ENCODE measurements at places on chromosomes 7 and 10.

- no peak for DNase-seq
Observed at GRCh38 chr7:82729172-82730030, 285.8 kb upstream of the CACNA2D1 start.

DNA sequence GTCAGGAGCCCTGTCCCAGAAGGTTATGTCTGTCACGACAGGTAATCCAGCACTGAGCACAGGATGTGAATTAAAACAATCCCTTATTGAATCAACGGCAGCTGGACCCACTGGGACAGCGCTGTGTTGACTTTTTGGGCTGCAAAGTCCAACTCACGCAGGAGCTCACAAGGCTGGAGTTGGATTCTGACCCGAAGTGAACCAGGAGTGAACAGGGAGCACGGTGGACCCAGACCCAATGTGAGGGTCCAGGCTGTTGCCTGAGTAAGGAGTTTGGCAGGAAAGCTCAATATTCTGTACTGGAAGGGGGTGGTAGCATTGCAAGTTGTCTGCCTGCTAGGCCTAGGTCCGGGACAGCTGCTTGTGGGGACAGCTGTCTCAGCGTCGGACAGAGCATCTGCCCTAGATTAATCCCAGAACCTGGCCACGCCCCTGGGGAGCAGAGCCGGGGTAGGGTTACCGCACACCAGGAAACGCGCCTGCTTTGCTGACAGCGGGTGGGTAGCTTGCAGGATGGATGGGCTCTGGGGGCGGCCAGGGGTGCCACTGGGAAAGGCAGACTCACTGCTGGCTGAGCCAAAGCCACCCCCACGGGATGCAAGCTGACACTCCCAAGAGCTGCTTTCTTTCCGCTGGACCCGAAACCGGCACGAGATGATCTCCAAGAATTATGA, 24.0 kb downstream of the COL26A1 start:
- no peak for DNase-seq

DNA sequence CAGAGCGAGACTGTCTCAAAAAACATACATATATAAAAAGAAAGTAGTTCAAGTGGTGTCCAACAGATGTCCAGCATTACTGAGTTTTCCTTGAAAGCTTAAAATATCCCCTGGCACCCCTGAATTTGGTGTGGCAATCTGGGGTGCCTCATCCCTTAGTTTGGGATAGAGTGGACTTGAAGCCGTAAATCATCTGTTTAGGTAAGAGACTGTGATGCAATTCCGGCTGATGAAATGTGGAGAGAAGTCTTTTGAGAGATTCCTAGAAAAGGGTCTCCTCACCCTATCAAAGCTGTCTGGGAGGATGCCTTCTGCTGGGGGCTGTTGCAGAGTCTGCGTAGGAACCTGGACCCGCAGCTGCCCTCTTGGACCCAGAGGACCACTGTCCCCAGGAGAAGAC, 408.0 kb downstream of the RPS24 start:
- no peak for DNase-seq

- no peak for DNase-seq
Observed at GRCh38 chr10:44925811-44926750, 14.9 kb downstream of the TMEM72 start.

GRCh38 chr10:26642896-26643653, 54.4 kb upstream of the PDSS1 start:
- DNase-seq, result no peak

- DNase-seq, result no peak
Observed at GRCh38 chr10:35501923-35502322, 103.2 kb upstream of the GJD4 start.

GRCh38 chr7:124460555-124460954, 305.0 kb downstream of the GPR37 start:
- DNase-seq, result no peak

DNA sequence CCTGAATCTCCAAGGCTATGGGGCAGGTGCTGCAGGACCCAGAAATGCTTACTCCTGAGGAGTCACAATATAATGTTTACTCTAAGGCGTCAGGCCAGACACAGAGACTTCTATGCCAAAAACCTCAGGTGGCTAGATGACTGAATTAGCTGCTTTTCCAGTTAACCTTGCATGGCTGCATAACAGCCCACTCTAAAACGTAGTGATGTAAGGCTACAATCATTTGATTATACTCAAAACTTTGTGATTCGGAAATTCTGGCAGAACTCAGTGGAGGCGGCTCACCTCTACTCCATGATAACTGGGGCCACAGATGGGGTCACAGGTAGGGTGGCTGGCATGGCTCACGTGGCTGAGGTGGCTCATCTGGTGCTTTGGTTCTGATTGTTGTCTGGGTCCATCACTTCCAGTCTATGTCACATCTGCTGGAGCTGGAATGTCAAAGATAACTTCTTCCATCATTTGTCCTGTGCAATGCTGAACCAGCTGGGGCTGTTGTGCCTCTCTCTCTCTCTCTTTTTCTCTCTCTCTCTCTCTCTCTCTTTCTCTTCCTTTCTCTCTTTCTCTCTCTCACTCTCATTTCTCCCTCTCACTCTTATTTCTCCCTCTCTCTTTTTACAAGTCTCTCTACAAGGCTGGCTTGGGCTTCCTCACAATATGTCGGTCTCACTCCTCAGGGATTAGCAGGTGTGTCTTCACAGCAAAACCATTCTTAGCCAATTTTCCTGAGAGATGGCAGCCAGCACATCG, 11.8 kb downstream of the TMEM72 start:
- DNase-seq, result no peak

- DNase-seq, result no peak
Observed at GRCh38 chr10:128908099-128908498, 558.9 kb upstream of the MGMT start.

GRCh38 chr10:37854626-37855025, 2.8 kb downstream of the ZNF248 start:
- no peak for DNase-seq

DNA sequence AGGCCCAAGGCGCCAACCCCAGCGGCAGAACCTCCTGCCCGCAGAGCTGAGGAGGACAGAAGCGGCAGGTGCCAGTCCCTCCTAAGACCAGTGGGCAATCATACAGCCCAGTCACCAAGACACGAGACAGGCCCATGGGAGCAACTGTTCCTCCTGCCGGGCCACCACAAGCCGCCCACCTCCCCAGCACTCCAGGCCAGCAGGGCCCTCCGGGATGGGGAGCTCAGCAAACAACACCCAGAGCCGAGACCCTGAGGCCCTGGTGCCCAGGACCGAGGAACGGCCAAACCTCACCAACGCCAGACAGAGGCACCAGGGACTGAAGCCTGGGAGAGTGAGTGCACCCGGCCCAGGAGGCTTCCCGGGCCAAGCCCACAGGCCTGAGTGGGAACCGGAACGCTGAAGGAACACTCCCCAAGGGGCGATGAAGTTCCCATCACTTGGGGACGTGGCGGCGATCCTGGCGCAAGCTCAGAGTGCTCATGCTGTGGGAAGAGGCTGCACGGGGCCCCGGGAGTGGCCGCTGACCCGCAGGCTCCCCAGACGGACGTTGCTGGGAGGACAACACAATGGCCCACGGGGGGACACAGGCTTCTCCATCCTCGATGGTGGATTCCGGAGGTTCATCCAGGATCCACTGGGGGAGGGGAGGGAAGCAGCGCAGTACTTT, 35.1 kb downstream of the GPER1 start:
- DNase-seq, result no peak

DNA sequence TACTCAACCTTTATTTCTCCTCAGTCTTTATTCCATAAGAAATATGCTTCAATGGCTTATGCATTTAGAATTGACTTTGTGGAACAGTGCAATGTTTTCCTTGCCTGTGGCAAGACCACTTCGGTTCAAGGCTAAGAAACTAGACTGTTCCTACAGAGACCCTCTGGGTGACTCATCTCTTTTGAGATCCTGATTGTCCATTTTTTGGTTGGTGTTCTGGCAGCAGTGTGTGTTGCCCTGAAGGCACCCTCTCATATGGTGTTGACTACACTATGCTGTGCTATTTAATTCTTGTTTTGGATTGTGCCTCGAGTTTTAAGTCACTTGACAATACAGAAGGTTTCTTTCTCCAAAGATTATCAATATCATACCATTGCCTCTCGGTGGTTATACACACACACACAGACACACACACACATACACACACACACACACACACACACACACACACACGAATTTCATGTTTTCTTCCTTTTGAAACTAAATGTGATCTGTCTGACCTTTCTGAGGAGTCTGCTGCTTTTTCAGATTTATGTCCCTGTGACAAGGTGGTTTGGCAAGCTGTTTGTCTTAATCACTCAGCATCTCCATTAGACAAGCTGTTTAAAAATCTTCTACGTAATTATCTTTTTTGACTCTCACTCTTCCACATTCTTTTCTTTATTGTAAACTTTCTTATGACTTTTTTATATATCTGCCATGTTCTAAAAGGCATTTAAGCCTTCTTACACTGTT, 187.2 kb downstream of the VTI1A start:
- DNase-seq, result no peak

DNA sequence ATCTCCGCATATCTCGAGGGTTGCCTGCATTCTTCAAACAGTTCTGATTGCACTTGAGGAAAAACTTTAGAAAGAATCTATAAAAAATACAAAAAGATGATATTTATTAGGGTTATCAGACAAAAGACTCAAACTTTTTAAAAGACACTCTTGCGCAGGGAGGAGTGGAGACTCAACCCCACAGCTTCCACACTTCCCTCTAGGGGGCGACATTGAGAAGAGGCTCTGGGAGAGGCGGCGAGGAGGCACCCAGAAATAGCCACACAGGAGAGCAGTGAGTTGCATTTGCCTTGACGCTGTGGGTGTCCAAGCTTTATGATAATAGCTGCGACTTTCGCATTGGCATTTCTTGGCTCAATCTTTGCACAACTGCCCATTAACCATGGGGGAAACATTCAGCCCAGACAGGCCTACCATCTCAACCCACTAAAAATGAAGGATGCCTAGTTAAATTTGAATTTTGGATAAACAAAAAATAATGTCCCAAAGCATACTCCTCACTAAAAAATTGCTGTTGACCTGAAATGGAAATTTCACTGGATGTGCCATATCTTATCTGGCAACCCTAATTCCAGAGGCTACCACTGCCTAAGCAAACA, 86.2 kb downstream of the EBF3 start:
- DNase-seq, result no peak

GRCh38 chr10:24493165-24493564, 230.5 kb downstream of the ARHGAP21 start:
- no peak for DNase-seq

- no peak for DNase-seq
Observed at GRCh38 chr10:819326-819725, 112.2 kb downstream of the LARP4B start.

- DNase-seq, result no peak
Observed at GRCh38 chr7:74006451-74007241, 21.3 kb upstream of the ELN start.

- DNase-seq, result no peak
Observed at GRCh38 chr10:75083972-75084833, 27.3 kb upstream of the SAMD8 start.

DNA sequence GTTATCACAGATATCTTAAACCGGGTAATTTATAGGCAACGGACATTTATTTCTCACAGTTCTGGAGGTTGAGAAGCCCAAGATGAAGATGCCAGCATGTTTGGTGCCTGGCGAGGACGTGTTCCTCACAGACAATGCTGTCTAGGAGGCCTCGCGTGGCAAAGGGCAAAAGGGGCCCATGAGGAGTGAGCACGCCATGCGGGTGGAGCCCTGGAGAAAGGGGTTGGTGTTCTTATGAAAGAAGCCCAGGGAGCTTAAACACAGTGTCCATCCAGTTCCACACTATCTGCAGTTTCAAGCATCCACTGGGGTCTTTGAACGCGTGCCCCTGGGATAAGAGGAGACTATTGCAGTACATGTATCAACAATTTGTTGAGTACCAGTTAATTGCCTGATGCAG, 51.4 kb downstream of the CXCL12 start:
- no peak for DNase-seq

- DNase-seq, result no peak
Observed at GRCh38 chr7:158416283-158416933, 171.2 kb downstream of the PTPRN2 start.

GRCh38 chr7:74266191-74266963, 12.2 kb upstream of the RFC2 start:
- DNase-seq, result no peak

DNA sequence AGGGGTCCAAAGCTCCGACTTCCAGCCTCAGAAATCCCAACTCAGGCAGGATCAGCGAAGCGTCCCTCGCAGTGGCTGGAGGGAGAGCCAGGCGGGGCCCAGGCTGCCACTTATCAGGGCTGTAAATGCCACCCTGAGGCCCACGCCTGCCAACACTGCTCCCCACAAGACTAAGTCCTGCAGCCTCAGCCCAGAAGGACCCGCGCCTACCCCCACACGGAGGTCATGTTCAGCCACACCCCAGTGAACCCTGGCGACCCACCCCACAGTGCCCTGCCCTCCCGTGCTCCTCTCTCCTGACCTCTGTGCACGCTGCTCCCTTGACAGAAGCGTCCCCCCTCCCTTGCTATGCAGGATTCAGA, 3.2 kb downstream of the PSMG3 start:
- DNase-seq, result no peak

GRCh38 chr10:79898597-79899325, 50.1 kb downstream of the SFTPD start:
- no peak for DNase-seq

DNA sequence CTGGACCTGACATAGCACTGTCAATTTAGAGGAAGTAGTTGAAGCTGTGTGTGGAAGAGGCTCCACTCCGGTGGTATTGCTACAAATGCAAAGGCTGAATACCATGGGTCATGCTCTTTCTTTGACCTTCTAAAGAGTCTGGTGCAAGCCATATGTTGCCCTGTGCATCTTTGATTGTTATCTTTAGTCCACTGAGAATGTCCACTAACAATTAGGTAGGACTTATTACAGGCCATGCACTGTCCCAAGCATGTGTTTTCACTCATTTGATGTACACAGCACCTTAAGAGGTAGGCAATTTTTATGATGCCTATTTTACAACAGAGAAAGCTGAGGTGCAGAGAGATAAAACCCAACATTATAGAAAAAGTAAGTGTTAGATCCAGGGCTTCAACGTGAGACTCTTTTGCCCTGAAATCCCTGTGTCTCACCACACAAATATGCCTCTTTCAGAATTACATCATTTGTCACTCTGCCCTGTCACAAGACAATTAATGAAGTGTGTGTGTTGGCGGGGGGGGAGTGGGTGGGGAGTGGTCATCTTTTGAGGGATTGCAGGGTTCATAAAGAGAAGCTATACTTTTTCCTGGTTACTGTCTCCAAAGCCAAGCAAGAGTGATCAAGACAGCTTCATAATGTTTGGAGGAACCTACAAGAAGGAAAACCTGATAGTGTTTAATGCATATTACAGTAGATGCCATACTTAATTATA, 637.6 kb upstream of the IGFBP3 start:
- DNase-seq, result no peak

DNA sequence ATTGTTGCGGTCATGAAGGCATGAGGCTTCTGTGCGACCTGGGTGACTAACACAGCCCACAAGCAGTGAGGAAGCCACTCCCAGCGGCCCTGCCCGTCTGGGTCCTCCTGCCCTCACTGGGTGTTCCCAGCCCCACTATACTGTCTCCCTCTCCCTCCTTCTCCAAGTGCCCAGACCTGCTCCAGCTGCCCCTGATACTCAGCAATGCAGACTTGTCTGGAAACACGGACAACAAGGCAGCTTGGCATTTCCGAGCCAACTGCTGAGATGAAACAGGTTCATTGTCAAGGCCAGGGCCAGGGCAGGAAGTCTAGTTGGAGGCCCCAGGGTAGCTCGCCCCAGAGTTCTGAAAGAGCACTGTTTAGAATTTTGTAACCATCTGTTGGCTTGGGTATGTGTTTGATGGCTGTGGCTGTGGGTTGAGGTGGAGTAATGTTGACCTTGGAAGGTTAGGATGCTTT, 95.7 kb downstream of the RBM20 start:
- no peak for DNase-seq
